Activated T-helper 1 cell treated with Interleukin-2 at 50 U/mL for 16 hours (primary cell): ENCODE measurements at places on chromosomes 7 and 10.

DNA sequence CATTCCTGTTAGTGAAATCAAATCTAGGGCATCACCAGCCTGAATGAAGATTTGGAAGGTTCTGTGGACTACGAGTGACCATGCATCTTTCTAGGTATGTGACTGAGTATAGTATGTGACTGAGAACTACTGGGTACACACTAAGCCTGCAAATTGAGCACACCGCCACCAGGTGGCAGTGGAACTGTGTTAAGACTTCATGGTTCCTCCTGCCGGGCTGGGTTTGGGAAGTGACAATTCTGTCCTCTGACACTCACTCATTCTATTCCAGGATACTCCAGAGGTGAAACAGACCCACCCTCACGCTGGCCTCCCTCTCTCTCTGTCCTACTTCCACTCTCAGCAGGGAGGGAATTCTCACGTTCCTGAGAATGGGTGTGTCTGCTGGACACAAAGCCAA lies 84.0 kb upstream of the TMEM248 start:
- DNase-seq, result no peak

- no peak for DNase-seq
Measured at GRCh38 chr7:125606671-125607070, 677.0 kb upstream of the POT1 start.

GRCh38 chr10:112801748-112802147 lies 148.3 kb upstream of the TCF7L2 start:
- DNase-seq, result no peak

- DNase-seq, result no peak
Measured at GRCh38 chr10:26243351-26243720, 26.8 kb downstream of the GAD2 start.

- no peak for DNase-seq
Measured at GRCh38 chr7:137656227-137656849, 190.4 kb downstream of the DGKI start.

DNA sequence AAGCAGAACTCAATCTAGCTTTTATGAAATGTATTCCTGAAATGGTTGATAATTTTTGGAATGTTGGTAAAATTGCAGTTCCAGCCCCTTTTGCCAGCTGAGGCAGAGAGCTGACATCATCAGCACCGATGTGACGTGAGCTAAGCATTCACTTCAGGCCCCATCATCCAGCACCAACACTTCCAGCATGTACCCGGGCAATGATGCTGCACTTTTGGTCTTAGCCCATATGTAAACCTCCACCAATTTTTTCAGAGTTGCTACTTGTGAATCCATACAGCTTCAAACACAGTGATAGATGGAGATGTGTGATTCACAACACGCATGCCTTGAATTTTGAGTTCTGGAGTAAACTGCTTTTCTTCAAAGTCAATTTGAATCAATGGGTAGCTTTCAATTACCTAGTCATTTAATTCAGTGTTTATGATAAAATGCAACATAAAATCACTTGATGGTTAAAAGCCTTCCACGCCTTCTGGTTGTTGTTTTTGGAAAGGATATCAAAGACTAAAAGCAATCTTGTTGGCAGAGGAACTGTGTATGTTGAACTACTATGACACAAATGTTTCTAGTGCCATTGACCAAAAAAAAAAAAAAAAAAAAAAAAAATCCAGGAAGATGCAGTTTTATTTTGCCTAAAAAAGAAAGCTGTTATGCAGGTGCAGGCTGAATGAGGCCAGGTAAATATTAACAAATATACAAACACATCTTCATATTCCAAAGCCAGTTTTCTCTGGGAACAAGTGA lies 73.9 kb downstream of the NRP1 start:
- DNase-seq, result no peak

DNA sequence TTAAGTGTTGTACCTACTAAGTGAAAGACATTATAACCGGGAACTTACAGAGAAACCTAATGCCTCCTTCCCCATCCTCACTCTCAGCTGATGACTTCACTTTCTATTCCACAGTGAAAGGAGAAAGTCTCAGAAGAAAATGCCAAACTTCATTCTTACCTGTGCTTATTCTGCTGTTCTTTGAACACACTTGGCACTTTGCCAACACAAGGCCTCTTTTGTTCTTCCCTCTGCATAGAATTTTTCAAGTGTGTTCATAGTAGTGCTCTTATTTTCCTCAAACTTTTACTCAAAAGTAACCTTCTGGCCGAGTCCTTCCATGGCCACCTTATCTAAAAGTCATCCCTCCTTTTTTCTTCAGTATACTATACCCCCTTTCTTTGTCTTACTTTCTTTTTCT lies 59.4 kb upstream of the ETV1 start:
- no peak for DNase-seq

- no peak for DNase-seq
Measured at GRCh38 chr7:46230298-46230989, 309.4 kb upstream of the IGFBP3 start.

DNA sequence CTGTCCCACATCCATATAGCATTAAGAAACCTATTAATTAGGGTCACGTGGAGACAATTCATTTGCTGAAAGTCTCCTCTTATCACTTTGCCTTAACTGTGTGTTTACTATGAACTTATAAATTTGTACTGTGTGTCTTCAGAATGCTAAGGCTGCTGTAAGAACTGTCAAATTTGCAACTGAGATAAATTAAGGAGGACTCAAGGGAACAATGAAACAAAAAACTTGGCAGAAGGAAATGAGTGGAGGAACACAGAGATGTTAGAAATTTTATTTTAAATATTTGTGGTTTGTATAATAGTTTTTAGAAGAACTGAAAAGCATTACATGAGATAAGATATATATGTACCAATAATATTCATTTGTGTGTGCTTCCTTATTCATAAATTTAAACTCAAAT lies 1005.3 kb upstream of the SORCS1 start:
- DNase-seq, result no peak

GRCh38 chr7:108282427-108282996 lies 152.4 kb upstream of the LAMB4 start:
- no peak for DNase-seq

DNA sequence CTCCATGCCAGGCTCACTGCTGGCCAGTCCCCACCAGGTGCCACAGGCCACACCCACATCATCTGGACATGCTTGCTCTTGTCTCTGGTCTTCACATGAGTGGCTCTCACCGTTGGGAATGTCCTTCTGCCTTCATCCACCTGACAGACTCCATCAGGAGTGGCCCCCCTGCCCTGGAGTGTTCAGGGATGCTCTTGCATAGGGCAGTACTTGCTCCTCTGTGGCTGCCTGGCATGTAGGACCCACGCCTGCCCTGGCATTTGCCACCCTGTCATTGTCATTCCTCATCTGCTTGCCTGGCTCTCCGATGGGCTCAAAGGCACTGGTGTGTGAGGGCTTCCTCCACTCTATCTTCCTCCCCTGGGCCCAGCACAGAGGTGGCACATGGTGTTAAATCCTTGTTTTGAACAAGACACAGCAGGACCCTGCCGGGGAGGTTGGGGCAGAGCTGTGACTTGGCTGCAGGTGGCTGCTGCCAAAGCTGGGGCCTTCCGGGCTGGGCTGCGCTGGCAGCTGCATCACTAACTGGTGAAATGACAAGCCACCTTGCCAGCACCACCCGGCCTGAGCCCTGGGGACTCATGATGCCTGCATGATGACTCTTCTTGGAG lies 1.8 kb downstream of the SH2D4B start:
- no peak for DNase-seq

DNA sequence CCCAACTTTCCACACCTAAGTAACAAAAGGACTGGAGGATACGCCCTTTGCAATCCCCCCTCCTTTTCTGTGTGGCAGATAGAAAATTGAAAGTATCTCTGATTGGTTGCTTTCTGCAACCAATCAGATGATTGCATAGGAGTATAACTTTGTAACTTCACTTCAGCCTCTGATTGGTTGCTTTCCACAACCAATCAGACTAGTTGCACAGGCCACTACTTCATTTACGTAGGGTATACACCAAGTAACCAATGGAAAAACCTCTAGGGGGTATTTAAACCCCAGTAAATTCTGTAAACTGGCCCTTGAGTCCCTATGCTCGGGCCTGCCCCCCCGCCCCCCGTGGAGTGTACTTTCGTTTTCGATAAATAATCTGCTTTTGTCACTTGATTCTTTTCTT lies 1080.4 kb downstream of the CNTNAP2 start:
- no peak for DNase-seq

GRCh38 chr10:30238836-30239235 lies 110.2 kb downstream of the MTPAP start:
- no peak for DNase-seq

GRCh38 chr10:17817316-17817715 lies 8.2 kb downstream of the MRC1 start:
- no peak for DNase-seq

DNA sequence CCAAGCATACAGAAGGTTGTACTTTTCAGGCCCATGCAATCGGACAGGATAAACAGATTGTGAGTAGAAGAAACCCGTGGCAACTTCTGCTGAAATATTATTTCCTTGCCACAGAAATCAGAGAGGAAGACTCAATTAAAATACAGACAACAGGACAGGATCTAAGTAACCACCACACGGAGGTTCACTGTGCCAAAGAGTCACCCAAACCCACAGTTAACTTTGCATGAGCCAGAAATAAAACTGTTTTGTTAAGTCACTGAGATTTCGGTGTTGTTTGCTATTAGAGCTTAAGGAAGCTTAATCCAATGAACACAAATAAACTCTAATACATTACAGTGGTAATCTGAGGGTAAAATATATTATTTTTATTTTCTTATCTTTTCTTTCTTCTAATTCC lies 14.0 kb downstream of the PNPLA8 start:
- no peak for DNase-seq

- DNase-seq, result no peak
Measured at GRCh38 chr7:141534757-141535737, 16.2 kb upstream of the AGK start.

GRCh38 chr7:157854066-157854891 lies 517.5 kb downstream of the DNAJB6 start:
- no peak for DNase-seq

DNA sequence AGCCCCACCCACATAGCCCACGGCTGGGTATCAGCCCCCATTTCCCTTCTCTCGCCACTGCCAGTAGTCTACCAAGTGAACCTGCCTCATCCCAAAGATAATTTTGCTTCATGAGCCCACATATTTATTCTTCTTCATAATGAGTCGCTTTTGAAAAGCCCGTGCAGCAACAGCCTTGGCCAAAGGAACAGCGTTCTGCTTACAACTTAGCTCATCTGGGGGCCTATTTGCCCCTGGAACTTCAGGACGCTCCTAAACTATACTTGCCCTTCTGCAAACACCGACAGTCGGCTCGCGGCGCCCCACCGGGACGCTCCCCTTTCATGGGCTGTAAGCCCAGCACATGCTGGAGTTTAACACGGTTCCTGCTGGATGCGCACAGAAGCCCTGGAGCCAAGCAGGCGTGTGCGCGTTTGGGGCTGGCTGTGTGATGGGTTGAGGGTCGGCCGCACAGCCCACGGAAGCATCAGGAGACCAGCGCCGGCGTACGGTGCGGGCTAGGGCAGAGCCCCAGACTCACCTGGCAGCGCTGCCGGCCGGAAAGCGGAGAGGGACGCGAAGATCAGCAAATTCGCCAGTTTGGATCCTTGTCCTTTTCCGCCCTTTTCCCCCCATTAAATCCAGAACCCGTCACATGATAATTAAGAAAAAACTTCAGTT lies 370 bp downstream of the TMEM60 start:
- DNase-seq, result no peak

DNA sequence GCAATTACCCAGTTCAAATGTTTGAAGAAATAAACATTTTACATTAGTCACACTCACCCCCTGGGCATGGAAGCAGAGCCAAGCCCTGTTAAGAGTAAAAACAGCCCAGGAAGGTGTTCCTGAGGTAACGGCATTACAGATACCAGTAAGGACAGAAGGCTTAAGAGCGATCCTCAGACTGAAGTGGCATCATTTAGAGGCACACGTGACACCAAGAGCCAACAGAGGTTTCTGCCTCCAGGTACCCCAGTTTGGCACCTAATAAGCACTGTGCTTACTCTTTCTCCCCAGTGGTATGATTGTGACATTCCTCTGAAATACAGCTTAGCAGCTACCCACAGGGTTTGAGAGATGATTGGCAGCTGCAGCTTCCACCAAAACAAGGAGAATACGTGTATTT lies 17.2 kb downstream of the MMS19 start:
- no peak for DNase-seq

- no peak for DNase-seq
Measured at GRCh38 chr7:95481271-95482165, 4.2 kb upstream of the ASB4 start.

DNA sequence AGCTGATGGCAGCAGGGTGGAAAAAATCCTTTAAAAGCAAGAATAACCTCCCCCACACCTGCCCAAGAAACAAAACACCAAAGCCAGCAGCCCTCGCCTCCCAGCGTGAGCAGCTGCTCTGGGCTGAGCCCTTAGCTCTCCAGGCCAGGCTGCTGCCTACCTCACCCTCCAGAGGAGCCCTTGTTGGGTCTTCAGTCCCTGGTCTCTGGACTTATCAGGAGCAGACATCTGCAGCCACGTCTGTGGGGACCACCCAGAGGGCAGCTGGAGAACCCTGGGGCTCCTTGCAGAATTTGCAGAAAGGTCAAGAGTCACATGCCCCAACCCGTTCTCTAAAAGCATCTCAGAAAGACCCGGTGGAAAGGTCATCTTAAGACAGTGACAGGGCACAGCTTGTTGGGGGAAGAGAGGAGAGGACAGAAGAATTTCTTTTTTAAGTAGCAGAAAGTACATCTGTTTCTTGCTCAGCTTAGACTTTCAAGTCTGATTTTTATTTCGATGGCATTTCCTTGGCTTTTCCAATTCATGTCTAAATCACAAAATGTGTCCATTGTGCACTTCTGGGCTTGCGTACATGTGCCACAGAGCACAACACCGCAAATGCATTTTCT lies 425.7 kb upstream of the NFE2L3 start:
- no peak for DNase-seq

DNA sequence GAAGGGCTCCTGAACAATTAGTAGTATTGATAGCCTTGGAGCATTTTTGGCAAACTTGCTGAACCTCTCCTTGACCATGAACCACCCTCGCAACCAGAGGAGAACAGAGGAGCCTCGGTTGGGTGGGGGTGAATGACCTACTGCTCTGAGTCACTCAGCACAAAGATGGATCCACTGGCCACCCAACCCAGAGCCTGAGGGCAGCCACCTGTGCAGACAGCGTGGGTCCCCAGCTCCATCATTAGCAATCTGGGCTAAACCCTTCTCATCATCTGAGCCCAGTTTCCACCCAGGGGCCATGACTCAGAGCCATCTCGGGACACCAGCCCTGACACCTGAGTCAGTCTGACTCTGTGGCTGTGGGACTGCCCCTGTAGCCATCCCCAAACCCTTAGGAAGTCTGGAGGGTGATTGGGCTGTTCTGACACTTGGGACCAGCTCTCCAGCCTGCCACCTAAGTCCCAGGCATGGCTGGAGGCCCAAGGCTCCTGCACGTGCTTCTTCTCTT lies 171.8 kb upstream of the GPR26 start:
- DNase-seq, result no peak
